Activated CD8-positive, alpha-beta T cell treated with anti-CD3 and anti-CD28 coated beads, Interleukin-2, amount 10 ng/mL, durations not matched to agents 7 days and 5 days (primary cell): ENCODE measurements at places on chromosomes 16 and 17. TPM values are rescaled to one million over a fixed set of nuclear protein-coding genes. Genes with fewer than 3 reads are reported as not detected.

Gene TP53TG3C
- total RNA-seq, result not detected

Gene MT1M
- total RNA-seq, result not detected

DNA sequence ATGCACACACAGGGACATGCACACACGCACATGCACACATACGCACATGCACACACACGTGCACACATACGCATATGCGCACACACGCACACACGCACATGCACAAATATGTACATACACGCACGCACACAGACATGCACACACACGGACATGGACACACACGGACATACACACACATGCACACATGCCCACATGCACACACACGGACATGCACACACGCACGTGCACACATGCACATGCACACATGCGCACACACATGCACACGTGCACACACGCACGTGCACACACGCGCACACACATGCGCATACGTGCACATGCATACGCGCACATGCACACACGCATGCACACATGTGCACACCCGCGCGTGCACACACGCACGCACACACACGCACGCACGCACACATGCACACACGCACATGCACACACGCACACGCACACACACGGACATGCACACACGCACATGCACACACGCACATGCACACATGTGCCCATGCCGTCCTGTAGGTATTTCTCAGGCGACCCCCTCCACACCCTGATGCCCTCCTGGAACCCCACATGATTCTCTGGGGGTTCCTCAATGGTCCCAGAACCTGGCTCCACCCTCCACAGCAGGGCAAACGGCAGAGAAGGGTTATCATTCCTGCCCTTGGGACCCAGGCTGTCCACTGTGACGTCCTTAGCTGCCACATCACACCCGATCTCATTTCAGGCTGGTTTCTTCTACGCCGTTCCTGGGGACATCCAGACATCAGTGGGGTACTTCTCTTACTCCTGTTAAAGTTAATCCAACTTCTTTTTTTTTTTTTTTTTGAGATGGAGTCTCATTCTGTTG, 9.6 kb upstream of the RBFOX3 start:
- DNase-seq, result no peak

DNA sequence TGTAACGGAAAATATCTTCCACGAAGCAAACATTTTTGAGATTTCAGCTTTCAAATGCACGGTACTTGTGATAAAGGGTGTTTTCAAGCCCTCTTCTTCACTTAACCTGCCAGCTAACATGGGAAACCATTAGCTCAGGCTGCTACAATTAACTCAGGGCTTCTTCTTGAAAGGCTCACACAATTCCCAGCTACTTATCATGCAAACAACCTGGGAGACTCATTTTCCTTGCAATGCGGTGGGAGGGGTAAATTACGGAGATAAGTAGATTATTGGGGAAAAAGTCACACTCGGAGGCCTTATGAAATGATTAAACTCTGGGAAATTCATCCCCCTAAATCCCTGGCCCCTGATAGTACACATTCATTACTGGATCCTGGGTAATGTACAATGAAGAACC, 266.4 kb downstream of the STX8 start:
- DNase-seq, result no peak

DNA sequence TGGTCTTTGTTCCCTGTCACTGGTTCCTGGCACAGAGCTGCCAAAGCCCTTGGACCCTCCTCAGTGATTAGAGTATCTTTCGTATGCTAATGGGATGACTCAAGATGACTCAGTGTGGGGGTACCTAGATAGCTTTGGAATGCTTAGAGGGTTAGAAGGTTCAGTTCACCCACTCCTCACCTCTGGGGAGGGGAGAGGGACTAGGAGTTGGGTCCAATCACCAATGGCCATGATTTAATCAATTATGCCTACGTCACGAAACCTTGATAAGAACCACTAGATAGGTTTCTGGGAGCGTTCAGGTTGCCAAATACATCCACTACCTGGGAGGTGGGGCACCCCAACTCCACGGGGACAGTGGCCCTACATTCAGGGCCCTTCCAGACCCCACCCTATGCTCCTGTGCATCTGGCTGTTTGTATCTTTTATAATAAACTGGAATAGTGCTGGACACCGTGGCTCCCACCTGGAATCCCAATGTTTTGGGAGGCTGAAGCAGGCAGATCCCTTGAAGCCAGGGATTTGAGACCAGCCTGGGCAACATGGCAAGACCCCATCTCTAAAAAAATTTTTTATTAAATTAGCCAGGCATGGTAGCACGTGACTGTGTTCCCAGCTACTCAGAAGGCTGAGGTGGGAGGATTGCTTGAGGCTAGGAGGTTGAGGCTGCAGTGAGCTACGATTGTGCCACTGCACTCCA, 29.2 kb upstream of the LITAF start:
- DNase-seq, result no peak

DNA sequence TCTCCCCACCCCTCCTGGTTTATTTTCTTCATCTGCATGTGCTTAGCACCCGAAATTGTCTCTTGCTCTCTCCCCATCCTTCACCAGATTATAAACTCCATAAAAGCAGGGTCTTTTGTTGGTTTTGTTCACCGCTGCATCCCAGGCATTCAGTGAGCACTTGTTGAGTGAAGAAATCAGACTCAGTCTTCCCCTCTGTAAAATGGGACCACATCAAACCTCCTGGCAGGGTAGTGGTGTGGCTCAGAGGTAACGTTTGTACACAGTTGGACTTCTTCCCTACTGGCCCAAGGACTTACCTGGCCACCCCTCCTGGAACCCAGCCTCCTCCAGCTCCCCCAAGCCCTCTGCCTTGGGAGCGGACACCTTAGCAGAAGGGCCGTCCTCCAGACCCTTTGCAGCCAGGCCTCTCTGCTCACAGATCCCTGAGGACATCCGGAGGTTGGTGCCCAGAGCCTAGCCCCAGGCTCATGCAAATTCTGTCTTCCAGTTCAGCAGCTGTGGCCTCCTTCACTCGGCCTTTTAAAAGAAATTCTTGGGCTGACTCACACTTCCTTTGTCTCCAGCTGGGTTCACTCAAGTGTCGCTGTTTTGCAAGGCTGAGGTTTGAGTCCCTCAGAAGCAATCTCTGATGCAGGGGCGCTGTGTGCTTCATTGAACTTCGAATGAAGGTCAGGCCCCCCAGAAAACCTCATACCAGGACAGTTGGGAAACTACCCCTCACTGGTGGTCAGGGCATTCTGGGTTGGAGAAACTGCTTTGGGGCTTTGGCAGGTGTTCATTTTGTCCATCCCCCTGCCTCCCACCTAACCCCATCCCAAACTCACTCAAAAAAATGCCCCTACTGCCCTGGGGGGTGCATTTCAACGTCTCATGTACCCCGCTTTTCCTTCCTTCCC, 16.8 kb upstream of the RMI2 start:
- DNase-seq, result peak; percentile 77

- no peak for DNase-seq
Measured at GRCh38 chr16:85381738-85382592, 231.2 kb upstream of the GSE1 start.

DNA sequence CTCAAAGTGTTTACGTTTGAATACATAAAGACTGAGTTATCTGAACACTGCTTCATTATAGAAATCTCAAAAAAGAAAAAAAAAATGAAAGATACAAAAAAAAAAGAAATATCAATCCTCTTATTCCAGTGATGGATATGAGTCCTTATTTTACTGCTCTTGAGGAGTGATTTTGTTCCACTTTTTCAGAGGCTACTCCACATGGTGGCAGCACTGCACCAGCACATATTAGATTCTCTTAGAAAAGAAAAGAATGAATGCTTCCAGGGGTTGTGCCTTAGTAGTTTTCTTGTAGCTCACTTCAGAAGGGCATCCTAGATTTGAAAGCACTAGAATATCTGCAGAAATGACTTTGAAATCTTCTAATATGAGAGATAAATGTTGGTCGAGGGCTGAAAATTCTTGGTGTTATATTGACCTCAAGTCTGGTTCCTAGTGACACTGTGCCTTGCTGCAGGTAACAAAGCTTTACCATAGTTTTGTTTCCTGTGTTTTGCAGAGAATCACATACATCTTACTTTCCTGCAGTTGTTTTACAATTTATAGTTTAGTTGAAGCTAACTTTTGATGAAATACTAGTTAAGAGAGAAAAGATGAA, 25.9 kb downstream of the AP2B1 start:
- DNase-seq, result peak; percentile 58

DNA sequence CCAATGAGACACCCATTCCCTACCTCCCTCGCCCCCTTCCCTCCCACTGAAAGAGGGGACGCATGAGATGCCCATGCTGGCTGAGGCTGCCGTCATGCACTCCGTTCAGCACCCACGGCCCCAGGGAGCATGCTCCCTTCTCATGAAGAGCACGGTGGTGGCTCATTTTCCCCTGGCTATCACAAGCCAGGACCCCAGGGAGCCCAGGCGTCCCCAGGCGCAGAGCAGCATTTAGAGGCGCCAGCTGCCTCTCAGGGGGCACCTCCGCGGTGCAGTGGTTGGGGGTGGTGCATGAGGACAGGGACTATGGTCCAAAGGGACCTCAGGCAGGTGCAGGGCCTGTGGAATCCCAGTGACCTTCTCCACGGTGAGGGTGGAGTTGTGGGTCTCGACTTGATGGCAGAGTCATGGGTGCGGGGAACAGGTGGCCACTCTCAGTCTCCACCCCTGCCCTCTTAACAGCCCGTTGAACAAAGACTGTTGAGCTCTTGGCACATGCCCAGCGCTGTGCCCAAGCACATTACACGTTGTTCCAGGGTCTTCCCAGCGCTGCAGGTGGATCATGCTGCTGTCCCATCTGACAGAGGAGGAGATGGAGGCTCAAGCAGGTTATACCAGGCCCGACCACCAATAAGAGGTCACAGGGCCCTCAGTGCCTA, 13.6 kb downstream of the KIF19 start:
- no peak for DNase-seq
